ENCODE measurements at places on chromosomes 7 and 10. TPM values are rescaled to one million over a fixed set of nuclear protein-coding genes. Genes with fewer than 3 reads are reported as not detected.

The HKDC1 gene
- not detected for total RNA-seq

The OR2A12 gene
- not detected for total RNA-seq

The HTRA1 gene
- total RNA-seq, result 11.1 TPM

GRCh38 chr10:114953047-114953446 lies 15.1 kb downstream of the TRUB1 start:
- peaks cover 14% of the 10 kb centered on the region for H3K36me3 ChIP-seq
- no peak overlapping the region for H3K27ac ChIP-seq
- H3K4me3 ChIP-seq, result no peak overlapping the region
- no peaks in the 10 kb centered on the region for H3K4me1 ChIP-seq

DNA sequence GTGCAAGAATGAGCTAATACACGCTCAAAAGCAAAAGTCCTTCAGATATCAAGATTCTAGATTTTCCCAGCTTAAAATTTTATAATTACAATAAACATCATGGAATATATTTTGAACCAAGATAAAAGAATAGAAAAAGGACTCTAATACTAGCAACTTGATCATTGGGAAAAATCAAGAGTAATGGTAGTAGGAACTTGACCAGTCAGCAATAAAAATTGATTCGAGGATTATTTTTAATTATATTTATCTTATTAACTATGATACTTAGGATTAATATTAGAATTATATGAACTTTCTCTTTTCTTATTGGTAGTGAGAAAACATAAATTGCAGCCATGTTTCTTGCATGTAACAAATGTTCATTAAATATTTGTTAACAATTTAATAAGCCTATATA lies 152.0 kb downstream of the GNAI1 start:
- no peaks in the 10 kb centered on the region for H3K36me3 ChIP-seq
- DNase-seq, result no peak
- H3K27ac ChIP-seq, result no peak overlapping the region
- no peaks in the 10 kb centered on the region for H3K4me1 ChIP-seq
- H3K27me3 ChIP-seq, result no peaks in the 10 kb centered on the region

- no peak for DNase-seq
- H3K27ac ChIP-seq, result no peak overlapping the region
- no peak overlapping the region for H3K4me3 ChIP-seq
- H3K4me1 ChIP-seq, result no peaks in the 10 kb centered on the region
- no peaks in the 10 kb centered on the region for H3K27me3 ChIP-seq
Measured at GRCh38 chr7:146528581-146528980, 412.0 kb downstream of the CNTNAP2 start.

DNA sequence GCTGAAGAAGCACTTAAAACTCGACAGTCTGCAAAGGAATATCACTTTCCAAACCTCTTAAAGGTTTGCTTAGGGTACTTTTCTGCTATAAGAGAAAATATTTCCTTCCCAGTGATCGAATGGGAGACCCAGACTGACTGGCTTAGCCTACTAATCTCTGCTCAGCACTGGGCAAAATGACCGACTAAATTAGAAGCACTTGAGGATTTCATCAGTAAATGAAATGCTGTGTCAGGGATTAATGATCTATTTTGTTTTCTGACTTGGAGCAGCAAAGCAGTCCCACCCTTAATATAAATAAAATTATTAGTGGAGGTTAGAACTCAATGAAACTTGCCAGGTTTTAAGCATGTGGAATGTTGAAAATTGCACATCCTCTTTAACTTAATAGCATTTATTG lies 411.6 kb downstream of the NEBL start:
- H3K27ac ChIP-seq, result no peak overlapping the region
- DNase-seq, result no peak
- peaks cover 11% of the 10 kb centered on the region for H3K36me3 ChIP-seq
- H3K4me3 ChIP-seq, result no peak overlapping the region
- no peaks in the 10 kb centered on the region for H3K4me1 ChIP-seq

DNA sequence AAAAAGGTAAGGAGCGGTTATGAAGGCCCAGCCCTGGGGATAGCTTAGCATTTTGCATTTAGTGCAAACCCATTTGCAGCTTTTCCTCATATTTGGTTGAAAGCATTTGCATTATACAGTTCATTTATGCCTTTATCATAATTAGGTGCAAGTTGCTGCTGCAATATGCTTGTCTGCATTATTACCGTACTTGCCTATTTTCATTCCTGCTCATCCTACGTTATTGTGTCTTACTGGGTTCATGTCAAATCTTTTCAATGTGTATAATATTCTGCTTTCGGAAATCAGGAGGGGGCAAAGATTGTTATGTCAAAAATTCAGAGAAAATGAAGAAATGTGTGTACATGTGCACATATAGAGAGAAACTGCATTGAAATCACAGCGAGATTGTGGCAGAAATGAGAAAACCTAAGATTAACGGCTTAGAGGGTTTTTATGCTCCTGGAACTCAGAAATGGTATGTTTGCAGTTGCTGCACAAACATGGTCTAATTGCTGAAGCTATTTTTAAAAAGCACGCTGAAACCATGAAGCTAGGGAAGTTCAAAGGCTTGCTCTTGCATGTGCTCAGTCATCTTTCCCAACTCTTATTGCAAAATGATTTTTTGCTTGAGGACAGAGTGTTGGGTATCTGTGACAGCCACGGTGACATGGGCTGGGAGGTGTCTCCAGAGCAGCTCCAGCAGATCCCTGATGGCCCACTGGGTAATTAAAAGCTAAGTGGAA lies 613.2 kb downstream of the SDK1 start:
- H3K27me3 ChIP-seq, result no peaks in the 10 kb centered on the region
- H3K36me3 ChIP-seq, result peaks cover 6% of the 10 kb centered on the region
- H3K4me3 ChIP-seq, result no peak overlapping the region
- no peak for DNase-seq
- no peak overlapping the region for H3K27ac ChIP-seq

DNA sequence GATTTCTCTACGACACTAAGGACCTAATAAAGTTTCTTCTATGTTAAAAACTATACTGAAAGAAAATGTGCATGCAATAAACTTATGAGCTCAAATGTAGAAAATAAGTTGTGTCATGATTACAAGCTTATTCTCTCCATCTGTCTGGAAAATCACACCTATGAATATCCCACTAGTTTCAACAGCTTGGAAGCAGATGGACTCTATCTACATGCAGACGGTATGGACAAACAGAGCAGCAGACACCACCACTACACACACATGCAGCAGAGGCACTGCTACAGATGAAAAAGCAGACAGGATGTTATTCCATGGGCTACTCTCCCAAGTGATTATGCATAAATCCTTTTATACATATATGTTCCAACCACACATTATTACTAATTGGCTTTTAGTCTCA lies 123.4 kb upstream of the TARP start:
- H3K27me3 ChIP-seq, result no peaks in the 10 kb centered on the region
- H3K4me1 ChIP-seq, result no peaks in the 10 kb centered on the region
- no peak overlapping the region for H3K4me3 ChIP-seq
- H3K36me3 ChIP-seq, result no peaks in the 10 kb centered on the region
- no peak for DNase-seq

DNA sequence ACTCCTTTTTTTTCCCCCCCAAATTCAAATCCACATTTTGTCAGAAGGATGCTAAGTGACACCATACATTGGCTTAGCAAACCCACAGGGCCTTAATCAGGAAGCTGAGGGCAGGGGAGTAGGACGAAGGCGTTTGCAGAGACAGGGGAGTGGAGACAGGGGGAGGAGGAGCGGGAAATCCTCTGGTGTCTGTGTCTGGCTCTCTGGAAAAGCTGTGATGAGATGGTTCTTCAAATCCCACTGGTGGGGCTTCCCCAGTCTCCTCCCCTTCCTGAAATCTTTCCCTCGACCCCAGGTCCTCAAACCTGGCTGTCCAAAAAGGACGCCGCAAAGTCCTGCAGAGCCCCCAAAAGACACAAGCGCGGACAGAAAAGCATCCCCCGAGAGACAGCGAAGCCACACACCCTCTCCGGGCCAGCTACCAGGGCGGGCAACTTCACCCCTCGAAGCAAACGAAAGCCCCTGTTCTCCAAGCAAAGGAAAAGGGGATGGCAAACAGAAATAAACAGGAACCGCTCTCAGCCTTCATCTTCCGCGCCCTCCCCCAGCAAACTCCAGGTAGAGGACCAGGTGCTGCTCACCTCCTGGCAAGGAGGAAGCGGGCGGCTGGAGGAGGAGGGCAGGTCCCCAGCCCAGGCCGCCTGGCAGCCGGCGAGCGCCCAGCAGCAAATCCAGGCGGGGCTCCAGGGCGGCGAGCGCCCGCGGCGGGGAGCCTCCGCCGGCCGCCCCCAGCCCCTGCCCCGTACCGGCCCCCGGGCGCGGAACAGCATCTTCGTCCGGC lies 520 bp downstream of the ELAPOR2 start:
- no peaks in the 10 kb centered on the region for H3K36me3 ChIP-seq
- H3K27me3 ChIP-seq, result no peaks in the 10 kb centered on the region
- H3K4me3 ChIP-seq, result peak overlapping the region; percentile 85
- H3K27ac ChIP-seq, result no peak overlapping the region
- DNase-seq, result peak; percentile 65

DNA sequence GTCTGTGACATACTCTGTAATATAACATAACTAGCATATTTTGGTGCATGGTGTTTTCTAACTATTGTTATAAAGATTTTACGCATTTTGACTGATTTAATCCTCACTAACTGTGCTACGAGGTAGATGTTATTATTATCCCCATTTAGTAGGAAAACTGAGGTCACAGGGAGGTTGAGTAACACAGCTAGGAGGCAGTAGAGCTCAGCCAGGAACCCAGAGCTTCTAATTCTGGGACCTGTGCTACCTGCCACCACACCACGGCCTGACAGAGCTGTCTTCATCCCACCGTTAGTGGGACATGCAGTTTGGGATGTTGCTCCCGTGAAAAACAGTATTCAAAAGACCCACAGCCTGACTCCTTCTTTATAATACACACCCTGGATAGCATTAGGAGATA lies 962.5 kb downstream of the CNTNAP2 start:
- H3K27ac ChIP-seq, result no peak overlapping the region
- H3K27me3 ChIP-seq, result no peaks in the 10 kb centered on the region
- H3K36me3 ChIP-seq, result no peaks in the 10 kb centered on the region
- no peaks in the 10 kb centered on the region for H3K4me1 ChIP-seq
- H3K4me3 ChIP-seq, result no peak overlapping the region

DNA sequence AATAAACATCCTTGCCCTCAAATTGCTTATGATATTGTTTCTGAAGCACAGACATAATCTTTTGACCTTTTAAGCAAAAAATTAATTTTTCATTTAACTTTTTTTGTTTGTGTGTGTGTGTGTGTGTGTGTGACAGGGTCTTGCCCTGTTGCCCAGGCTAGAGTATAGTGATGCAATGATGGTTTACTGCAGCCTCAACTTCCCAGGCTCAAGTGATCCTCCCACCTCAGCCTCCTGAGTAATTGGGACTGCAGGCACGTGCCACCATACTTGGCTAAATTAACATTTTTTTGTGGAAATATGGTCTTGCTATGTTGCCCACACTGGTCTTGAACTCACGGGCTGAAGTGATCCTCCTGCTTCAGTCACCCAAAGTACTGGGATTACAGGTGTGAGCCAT lies 68.9 kb downstream of the BMPR1A start:
- H3K27ac ChIP-seq, result no peak overlapping the region
- no peaks in the 10 kb centered on the region for H3K27me3 ChIP-seq
- no peaks in the 10 kb centered on the region for H3K36me3 ChIP-seq
- no peak for DNase-seq
- H3K4me3 ChIP-seq, result no peak overlapping the region

DNA sequence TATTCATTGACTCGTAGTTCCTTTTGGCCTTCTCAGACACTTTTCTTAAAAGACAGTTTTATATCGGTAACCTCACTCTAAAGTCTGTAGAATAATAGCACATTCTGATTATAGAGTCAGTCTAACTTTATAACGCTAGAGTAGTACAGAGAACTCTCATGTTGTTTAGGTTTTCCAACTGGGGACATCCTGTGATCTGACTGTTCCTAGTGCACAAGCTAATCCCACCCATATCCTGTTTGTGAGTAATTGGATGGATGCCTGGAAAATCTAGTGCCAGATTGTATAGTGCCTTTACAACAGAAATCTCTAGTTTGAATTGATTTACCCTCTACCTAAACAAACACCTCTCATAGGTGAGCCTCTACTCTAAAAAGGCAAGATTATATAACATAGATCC lies 107.4 kb downstream of the ZEB1 start:
- DNase-seq, result no peak
- H3K4me3 ChIP-seq, result no peak overlapping the region
- H3K27ac ChIP-seq, result no peak overlapping the region
- H3K27me3 ChIP-seq, result no peaks in the 10 kb centered on the region
- peaks cover 3% of the 10 kb centered on the region for H3K36me3 ChIP-seq
- no peaks in the 10 kb centered on the region for H3K4me1 ChIP-seq

DNA sequence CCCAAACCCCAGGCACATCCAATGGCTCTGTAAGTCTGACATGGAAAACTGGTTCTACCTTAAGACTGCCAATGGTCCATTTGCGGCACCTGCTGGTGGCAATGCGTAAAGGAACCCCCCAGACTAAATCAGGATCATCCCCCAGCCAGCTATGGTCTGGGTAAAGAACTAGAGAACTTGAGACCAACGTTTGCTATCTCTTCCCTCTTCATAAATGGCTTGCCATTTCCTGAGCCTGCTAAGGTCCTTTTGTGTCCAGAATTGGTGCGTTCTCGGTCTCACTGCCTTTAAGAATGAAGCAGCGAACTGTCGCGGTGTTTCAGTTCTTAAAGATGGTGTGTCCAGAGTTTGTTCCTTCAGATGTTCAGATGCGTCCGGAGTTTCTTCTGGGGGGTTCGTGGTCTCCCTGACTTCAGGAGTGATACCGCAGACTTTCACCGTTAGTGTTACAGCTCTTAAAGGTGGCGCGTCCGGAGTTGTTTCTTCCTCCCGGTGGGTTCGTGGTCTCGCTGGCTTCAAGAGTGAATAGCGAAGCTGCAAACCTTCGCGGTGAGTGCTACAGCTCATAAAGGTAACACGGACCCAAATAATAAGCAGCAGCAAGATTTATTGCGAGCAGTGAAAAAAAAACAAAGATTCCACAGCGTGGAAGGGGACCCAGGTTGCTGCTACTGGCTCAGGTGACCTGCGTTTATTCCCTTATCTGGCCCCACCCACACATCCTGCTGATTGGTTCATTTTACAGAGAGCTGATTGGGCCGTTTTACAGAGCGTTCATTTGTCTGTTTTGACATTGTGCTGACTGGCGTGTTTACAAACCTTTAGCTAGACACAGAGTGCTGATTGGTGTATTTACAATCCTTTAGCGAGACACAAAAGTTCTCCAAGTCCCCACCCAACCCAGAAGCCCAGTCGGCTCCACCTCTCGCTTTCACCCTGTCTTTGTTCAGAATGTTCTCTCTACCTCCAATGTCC lies 95.4 kb downstream of the ELMO1 start:
- H3K27ac ChIP-seq, result no peak overlapping the region
- H3K4me1 ChIP-seq, result 0 out of 2 replicates have a peak, but pooled peaks cover 2% of the 10 kb centered on the region
- H3K4me3 ChIP-seq, result no peak overlapping the region
- no peaks in the 10 kb centered on the region for H3K27me3 ChIP-seq
- H3K36me3 ChIP-seq, result no peaks in the 10 kb centered on the region

GRCh38 chr10:107487284-107487683 lies 322.8 kb upstream of the SORCS1 start:
- no peak overlapping the region for H3K27ac ChIP-seq
- no peak for DNase-seq
- no peaks in the 10 kb centered on the region for H3K27me3 ChIP-seq
- no peak overlapping the region for H3K4me3 ChIP-seq
- no peaks in the 10 kb centered on the region for H3K4me1 ChIP-seq
- no peaks in the 10 kb centered on the region for H3K36me3 ChIP-seq
